Activated CD4-positive, alpha-beta T cell treated with anti-CD3 and anti-CD28 coated beads, Interleukin-2, amount 50 U/mL, for 1 hour (primary cell): ENCODE measurements at places on chromosomes 7 and 10.

- DNase-seq: no peak
These were observed 16.2 kb downstream of the OPTN start for GRCh38 chr10:13115832-13116803.

DNA sequence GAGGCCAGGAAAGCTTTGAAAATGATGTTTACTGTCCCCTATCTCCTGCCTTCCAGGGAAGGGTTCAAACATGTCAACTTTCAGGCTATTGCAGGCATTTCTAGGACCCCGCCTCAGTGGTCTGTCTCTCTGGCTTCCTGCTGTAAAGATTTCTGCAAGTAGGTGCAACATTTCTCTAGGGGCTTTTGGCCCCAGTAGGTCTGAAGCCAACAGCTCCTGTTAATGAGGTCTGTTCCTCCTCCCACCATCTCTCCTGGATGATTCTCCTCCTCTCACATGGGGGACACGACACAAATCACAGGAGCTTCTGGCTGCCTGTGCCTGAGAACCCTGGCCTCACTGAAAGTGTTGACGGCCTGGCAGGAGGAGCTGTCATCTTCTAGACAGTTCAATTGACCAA, 194.3 kb downstream of the CYP26A1 start:
- no peak for DNase-seq

GRCh38 chr7:38977685-38978084, at the start of gene POU6F2:
POU6F2 (plus strand) TSS chr7:38977909; CDS start chr7:38977954, 45 bp downstream.
- DNase-seq: no peak

- DNase-seq: no peak
These were observed 8.3 kb upstream of the FMC1 start for GRCh38 chr7:139332697-139333359.
